Cortex of kidney (tissue), 1 donor: ENCODE measurements at places on chromosomes 7 and 10.

- no peak for DNase-seq
These were observed 23.9 kb upstream of the LEP start for GRCh38 chr7:128217030-128217805.

GRCh38 chr7:156608173-156608478 lies 32.4 kb upstream of the RNF32 start:
- DNase-seq = no peak

- DNase-seq = no peak
These were observed 24.7 kb upstream of the PIK3CG start for GRCh38 chr7:106840342-106840741.

DNA sequence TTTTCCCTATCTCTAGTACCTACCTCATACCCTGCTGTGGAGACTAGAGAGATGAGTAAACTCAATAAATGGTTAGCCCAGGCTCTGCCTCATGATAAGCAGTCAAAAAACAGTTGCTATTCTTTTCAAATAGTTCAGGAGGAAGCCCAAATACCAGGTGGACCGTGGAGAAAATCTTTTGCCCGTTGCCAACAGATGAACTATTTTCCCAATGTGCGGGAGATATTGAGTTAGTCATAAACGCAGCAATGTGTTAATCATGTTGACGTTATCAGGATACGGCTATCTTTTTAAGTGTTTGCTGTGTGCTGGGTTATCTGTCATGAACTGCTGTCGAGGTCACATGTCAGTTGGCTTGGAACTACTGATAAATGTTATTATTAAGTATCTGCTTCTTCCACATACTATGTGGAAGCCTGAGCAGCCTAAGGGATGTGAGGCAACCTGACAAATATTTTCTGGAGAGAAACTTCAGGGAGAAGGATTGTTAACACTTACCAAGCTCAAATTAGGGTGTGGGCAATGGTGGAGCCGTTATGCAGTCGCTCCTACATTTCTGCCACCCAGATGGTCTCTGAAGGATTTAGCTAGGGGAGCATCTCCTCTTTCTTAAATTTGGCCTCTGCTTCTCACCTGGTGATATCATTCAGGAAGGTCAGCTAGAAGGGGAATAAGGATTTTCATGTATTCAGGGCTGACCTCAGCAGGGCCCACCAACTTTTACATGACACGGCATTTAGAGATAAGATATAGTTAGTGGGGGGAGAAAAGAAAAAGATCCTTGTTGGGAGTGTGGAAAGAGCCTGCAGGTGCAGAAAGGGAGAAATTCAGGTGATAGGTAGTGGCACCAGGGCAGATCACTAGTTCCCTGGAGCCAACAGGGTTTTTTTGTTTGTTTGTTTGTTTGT lies 33.5 kb upstream of the SLC26A3 start:
- no peak for DNase-seq

DNA sequence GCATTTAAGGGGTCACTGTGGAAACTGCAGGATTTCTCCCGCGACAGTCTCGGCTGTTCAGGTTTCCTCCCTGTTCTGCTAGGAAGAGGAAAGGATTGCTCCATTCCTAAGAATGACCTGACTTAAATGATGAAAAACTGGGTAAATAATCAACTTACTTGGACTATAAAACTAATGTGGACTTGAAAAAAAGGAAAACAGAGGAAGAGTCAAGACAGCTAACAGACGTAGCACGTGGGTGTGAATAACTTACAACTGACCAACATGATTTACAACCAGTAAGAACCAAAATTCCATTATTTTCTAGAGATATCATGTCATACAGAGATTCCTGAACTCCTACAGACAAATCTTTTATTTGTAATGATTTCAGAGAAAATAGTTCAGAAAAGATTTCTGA lies 93.8 kb downstream of the ADAM12 start:
- DNase-seq = no peak

GRCh38 chr7:74287303-74288033 lies 1.7 kb upstream of the CLIP2 start:
- no peak for DNase-seq
